Substantia nigra (tissue), 51 donors: ENCODE measurements at places on chromosomes 12 and 14.

- DNase-seq = no peak
These were observed 9.6 kb downstream of the ATXN7L3B start for GRCh38 chr12:74547249-74547648.

DNA sequence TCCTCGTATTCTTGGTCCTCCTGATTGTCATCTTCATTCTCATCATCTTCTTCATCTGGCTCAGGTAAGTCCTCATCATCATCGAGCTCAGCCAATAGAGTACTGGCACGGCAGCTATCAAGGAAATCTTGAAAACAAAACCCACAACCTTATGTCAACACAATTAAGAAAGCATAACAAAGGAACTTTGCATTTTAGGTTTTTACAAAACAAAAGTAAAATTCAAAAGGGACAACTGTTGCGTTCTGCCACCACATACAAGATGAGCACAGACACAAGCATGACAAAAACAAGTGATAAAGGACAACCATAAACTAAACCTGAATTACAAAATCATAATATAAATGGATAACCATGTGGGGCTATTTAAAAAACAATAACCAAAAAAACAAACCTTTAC lies 84.7 kb downstream of the HECTD1 start:
- DNase-seq = no peak

DNA sequence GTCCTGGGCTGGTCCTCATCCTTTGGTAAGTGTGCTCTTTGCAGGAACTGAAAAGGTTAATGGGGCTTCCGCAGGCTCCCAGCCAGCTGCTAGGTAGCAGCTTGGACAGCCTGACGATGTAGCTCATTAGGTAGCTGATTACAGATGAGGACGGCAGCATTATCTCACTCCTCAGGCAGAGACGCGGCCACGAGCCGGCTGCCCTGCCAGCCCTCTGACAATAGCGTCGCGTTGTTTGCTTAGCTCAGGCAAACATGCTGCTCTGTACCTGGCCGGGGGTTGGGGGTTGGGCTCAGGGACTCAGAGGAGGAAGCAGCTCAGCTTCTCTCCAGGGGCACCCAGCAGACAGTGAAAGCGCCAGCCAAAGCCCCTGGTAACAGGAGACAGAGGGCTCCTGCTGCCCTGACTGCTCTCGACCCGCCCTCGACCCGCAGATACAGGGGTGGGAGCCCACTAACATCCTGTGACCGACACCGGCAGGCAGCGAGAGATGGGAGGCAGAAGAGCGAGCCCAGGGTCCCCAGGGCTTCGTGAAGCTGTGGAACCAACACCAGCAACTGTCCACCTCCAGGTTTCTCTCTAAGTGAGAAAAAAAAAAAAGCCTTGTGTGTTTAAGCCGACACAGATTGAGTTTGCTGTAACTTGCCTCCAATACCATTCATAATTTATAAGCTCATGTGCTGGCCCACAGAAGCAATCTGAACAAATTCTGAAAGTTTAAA lies 53.4 kb upstream of the DLK1 start:
- DNase-seq = no peak

- DNase-seq = no peak
These were observed 233.3 kb upstream of the EGLN3 start for GRCh38 chr14:34184126-34184525.

DNA sequence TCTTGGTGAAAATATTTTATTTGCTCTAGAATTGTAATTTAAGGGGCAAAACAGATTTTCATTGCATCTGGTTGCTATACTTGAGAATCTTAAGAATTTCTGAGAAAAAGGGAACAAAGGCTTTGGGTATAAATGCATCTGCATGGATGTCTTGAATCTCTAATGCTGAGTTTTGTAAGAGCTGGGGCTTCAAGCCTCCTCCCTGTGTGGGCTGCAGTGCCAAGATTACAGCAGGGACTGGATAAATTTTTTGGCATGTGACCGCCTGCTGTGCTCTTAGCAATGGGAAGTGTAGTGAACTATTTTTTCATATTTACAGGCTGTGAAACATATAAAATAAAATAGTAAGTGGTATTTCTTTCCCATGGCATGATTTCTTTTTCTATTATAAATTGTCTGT lies 70.0 kb downstream of the SLC38A6 start:
- DNase-seq = no peak

- DNase-seq = no peak
These were observed 661.7 kb downstream of the VRK1 start for GRCh38 chr14:97458661-97459579.

- no peak for DNase-seq
These were observed 18.9 kb upstream of the ATP5MC2 start for GRCh38 chr12:53694756-53695151.

GRCh38 chr12:47801904-47802246 lies 17.8 kb downstream of the HDAC7 start:
- DNase-seq = no peak

DNA sequence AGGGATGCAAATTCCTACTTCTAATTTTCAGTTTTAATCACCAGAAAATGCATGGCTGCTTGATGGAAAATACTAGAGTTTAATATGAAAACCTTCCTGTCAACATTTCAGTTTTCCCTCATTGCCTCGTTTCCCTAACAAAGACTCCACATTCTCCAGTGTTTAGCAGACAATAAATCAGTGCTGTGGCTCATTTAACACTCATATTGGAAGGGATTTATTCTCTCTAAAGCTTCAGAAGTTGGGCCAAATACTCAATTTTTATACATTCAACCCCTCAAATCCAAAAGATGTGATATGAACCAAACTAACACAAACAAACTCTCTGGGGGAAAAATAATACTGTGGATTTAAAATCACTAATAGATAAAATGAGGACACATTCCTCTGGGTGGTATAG lies 482.5 kb downstream of the FLRT2 start:
- DNase-seq = no peak

GRCh38 chr12:78530100-78530765 lies 334.3 kb upstream of the SYT1 start:
- no peak for DNase-seq
